ENCODE measurements at places on chromosomes 5 and 9. TPM values are rescaled to one million over a fixed set of nuclear protein-coding genes. Genes with fewer than 3 reads are reported as not detected.

The NME5 gene
- total RNA-seq, result 0.66 TPM

The ADRA1B gene
- total RNA-seq, result not detected

The IL13 gene
- not detected for total RNA-seq

The ECM2 gene
- not detected for total RNA-seq

The ADAMTS13 gene
- 8.8 TPM for total RNA-seq

The ANKRD34B gene
- 0.72 TPM for total RNA-seq

All from H9 (cell line).